ENCODE measurements at places on chromosomes 1 and 21. TPM values are rescaled to one million over a fixed set of nuclear protein-coding genes. Genes with fewer than 3 reads are reported as not detected.

DNA sequence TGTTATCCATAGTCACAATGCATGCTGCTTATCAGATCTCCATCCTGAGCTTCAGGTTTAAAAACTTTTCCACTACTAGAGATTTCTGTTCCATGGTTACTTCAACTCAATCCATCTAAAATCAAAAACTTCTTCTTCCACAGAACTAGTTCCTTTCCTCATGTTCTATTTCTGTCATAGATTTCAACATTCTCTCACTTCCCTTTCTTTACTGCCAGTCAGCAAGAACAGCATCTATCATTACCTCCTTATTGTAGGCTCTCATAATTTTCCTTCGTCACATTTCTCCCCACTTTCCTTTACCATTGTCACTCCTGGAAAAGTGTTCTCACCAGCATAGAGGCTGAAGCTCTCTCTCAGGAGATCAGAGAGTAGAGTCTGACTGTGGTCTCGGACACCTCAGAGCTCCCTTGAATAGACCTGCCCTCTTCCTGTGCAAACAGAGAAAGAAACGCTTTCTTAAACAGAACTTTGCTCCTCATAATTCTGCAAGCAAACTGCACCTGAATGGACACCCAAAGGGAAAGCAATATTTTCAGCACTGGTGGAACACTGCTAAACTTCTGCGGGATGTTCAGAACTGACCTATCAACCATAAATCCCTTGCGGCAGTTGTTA, 48.7 kb upstream of the KIRREL1 start:
- no peak for DNase-seq

- DNase-seq, result no peak
Measured at GRCh38 chr1:76352741-76353435, 278.3 kb downstream of the ST6GALNAC3 start.

DNA sequence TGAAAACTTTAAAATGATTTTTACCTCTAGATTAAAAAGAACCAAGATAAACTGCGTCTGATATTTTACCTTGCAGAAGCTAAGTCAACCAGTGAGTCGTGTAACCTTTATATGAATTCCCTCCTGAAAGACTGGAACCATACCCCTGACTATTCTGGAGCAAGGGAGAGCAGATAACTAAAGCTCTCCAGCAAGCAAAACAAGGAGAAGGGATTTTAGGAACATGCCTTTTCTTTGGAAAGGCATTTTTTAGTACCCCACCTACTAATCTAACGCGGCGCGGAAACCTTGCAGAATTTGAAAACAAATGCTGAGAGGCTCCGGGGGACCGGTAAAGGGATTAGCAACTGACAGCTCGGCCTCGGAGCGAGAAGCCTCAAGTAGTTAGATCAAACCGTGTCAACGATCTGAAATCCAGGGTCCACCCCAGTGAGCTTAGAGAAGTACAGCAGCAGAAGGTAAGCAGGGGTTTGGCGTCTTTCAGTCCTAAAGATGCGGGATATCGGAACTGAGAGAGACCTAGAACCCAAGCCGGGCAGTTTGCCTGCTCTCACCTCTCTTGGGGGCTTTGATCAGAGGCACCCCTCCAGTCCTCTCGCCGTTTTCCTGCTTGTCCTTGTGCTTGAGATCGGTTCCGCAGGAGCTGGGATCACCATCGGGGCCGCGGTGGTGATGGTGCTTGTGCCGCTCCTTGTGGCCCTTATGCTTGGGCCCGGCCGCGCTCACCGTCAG, 954 bp downstream of the RSBN1 start:
- DNase-seq, result no peak

- DNase-seq, result no peak
Measured at GRCh38 chr1:246450611-246451251, 56.3 kb downstream of the SMYD3 start.

DNA sequence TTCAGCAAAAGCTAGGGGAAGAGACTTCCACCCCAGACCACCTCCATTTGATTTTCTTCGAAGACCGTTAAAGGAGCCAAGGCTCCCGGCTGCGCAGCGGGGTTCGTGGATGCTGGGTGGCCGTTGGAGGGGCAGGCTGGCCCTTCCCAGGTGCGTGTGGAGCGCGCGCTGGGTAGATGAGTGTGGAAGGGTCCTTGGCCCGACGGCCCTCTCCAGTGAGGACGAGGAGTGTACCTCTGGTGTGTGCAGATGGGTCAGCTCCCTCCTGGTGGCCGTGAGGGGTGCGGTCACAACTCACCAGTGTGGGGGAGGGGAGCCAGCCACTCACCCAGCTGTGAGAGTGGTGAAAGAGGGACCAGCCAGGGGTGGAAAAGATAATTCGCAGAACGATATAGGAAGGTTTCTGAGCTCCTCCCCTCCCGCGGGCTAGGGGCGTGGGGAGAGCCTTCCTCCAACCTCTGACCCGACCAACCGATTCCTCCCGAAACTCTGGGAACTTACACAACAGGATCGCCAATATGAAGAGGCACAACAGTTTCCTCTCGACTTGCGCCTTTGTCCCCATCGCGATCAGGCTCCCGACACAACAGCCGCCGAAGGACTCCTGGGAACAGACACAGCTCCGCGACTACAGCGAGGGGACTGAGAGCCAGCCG, at the start of gene F11R:
Gene F11R, minus strand, starts transcription at position 644 of the 656 bp plus-strand sequence. Its CDS starts 79 bp downstream, at position 565.
- DNase-seq, result no peak

GRCh38 chr1:63975481-63975880, 201.7 kb downstream of the ROR1 start:
- DNase-seq, result no peak

- no peak for DNase-seq
Measured at GRCh38 chr1:170426596-170426995, 105.4 kb upstream of the GORAB start.

DNA sequence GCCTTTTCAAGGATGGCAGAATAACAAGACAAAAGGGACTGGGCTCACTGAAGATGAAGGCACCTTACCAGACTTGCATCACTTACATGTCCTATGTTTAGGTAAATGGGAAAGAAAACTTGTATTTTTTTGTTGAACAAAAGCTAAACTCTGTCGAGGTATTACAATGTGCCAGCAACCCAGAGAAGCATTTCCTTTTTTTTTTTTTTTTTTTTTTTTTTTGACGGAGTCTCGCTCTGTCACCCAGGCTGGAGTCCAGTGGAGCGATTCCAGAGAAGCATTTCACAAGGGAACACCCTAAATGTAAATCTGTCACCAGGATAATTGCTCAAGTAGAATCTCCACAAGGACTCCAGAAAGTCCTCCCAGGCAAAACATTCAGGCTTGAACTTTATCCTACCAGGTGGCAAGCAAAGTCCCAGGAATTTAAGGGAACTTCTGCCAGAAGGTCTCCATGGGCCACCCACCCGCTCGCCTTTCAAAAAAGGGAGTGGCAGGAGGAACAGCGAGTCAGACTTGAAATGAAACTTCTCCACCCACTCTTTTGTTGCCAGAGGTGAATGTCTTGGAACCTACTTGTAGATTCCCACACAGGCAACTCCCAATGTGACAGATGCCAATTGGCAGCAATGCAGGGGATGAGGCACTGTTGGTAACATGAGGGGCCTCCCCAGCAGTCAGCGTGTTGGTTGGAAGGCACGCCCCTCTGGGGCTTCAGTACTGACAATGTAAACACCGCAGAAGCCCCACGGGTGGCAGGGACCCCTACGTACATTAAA, 125.0 kb downstream of the TIAM1 start:
- DNase-seq, result peak; percentile 64

DNA sequence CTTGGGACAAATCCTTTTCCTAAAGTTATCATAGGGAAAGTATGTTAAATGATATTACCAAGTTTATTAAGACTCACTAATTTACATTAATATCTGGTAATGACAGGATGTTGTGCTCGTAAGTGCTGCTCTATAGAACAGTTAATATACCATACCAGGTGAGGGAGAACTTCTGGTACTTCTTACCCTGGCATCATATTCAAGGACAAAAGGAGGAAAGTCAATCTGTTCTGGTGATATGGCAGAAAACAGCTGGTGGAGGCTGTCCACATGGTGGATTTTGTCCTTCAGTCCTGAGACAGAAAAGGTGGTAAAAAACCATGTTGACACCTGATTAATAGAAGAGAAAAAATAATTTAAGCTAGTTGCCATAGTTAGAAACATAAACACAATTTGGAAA, 51.6 kb downstream of the GDAP2 start:
- DNase-seq, result no peak

GRCh38 chr1:5067246-5067645, 412.8 kb downstream of the AJAP1 start:
- no peak for DNase-seq

- no peak for DNase-seq
Measured at GRCh38 chr21:45458281-45459170, 53.6 kb downstream of the COL18A1 start.

DNA sequence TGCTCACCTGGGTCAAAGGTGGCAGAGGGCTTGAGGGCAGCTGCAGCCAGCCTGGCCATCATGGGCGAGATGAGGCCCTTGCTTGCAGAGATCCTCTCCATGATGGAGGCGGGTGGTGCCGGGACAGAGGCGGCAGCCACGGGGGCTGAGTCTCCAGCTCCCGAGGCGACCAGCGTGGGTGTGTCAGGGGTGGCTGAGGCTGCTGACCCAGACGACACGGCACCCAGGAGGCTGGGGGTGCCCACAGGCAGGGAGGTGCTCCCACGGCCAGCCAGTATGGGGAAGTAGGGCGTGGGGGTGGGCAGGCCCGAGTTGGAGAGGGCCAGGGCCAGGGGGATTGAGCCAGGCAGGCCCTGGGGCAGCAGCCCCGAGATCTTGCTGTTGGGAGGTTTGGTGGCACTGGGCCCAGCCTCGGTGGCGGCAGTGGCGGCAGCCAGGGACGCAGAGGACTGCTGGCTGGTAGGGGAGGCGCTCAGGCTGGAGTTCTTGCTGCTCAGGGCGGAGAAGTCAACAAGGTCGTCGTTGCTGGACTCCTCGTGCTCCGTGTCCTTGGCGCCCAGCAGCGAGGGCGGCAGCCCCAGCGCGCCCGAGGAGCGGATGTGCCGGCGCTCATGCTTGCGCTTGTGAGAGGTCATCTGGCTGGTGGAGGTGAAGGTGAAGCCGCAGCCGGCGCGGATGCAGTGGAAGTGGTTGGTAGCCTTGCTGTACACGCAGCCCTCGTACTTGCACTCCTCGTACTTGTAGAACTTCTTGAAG, 142.9 kb downstream of the CASZ1 start:
- DNase-seq, result no peak

GRCh38 chr1:157405662-157406061, 146.7 kb downstream of the FCRL5 start:
- no peak for DNase-seq

DNA sequence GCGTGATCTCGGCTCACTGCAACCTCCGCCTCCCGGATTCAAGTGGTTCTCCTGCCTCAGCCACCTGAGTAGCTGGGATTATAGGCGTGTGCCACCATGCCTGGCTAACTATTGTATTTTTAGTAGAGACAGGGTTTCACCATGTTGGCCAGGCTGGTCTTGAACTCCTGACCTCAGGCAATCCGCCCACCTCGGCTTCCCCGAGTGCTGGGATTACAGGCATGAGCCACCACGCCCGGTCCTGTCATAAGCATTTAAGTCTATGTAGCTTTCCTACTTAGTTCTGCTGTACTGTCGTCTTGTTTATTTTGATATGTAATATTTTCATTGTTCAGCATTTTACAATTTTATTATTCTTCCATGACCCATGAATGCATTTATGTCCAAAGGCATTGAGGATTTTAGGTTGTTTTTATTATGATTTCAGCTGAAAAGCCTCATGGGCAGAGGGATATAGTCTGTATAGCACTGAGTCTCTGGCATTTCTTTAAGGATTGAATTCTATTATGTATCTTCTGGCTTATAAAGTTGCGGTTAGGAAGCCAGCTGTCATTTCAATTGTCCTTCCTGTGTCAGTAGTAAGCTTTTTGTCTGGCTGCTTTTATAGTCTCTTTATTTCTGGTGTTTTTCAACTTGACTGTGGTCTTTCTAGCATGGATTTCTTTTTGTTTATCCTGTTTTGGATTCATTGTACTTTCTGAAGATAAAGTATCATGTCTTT, 9.2 kb downstream of the AGPAT3 start:
- no peak for DNase-seq

GRCh38 chr1:172897738-172898137, 153.0 kb downstream of the TNFSF18 start:
- no peak for DNase-seq

GRCh38 chr1:234643850-234644134, 33.8 kb upstream of the IRF2BP2 start:
- DNase-seq, result no peak

GRCh38 chr1:67596674-67597073, 88.3 kb upstream of the GADD45A start:
- DNase-seq, result no peak

SLC9C2 gene
- total RNA-seq, result not detected

ADORA3 gene
- 5.3 TPM for total RNA-seq

TRIM67 gene
- total RNA-seq, result 0.30 TPM

SH3BGR gene
- total RNA-seq, result 2.4 TPM

DCST1 gene
- total RNA-seq, result not detected

GSTM3 gene
- total RNA-seq, result 134 TPM

BACH1 gene
- 38.9 TPM for total RNA-seq

Measured in tibial nerve (tissue), 4 donors.